ENCODE measurements at places on chromosomes 1 and 21.

DNA sequence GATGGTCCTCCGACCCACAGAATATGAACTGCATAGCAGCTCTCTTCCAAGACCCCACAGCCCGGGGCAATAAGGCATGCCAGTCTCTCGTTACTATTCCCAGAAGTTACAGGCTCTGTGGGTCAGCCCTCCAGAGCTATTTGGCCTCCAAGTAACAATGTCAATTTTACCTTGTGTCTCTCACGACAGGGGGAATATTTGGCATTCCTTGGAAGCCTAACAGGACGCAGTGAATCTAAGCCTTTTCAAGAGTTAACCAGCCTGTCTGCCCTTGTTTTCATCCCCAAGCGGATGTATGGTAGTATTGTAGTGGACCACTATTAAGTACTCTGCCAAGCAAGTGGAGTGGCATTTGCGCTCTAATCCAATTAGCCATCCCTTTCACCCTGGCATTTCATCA, 24.4 kb upstream of the GNG4 start:
- DNase-seq = no peak

- DNase-seq = no peak
These were observed 10.6 kb downstream of the ACTL8 start for GRCh38 chr1:17765444-17766411.

DNA sequence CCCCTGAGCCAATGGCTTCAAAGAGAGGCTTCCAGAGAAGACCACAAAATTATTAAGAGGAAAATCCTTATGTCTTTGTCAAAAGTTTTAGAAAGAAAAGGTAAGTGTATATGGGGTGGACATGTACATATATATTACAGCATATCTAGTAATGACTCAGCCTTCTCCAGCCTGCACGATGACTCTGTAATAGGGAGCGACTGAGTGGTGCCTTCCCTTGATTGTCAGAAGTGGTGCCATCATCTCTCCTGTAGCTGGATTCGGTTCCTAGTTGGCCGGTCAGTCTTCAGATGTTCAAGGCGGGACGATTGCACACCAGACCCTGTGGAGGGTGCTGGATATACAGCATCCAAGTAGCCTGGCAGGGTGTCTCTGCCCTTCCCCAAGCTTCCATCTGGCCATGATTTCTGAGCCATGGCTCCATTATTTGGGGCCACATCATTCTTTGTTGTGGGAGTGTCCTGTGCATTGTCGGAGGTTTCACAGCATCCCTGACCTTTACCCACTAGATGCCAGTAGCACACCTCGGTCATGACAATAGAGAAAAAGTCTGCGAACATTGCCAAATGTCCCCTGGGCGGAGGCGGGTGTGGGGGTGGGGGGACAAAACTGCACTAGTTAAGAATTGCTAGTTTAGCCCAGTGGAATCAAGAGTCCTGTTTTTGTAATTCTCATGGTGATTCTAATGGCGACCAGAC, 206.2 kb upstream of the KAZN start:
- no peak for DNase-seq

- DNase-seq = no peak
These were observed 105.2 kb downstream of the MRPL39 start for GRCh38 chr21:25501996-25502665.

DNA sequence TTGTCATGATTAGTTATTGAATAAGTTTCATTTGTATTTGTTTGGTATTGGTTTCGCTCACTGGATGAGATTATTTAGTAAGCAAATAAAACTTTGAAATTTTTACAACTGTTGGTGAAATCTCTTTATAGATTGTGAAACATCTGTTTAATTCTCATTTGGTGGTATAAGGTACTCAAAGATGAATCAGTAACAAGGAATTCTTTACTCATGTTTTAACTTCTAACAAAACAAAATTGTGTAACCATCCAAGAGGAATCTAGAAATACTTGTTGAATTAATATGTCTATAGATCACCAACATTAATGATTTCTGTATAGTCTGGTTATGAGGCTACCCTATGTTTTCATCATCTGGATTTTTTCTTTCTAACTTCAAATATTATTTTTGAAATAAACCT, 62.8 kb upstream of the USP25 start:
- DNase-seq = no peak

GRCh38 chr1:80582980-80583379, 1217.8 kb upstream of the ADGRL2 start:
- no peak for DNase-seq

DNA sequence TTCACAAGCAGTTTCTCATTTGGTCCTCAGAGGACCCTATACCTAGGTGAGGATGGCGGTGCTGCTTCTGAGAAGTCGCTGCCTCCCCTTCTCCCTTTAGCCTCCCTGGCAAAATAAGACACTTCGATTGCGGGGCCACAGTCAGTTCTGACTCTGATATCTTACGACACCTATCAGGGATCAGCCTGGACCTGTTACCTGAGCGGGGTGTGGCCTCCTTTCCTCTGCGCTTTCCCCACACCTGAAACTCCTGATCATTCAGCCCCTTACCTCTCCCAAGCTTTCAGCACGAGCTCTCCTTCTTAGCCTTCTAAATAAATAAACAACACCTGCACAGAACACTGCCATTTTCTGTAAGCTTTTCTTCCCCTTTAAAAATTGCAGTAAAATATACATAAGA, 24.6 kb upstream of the GPR137B start:
- DNase-seq = no peak

DNA sequence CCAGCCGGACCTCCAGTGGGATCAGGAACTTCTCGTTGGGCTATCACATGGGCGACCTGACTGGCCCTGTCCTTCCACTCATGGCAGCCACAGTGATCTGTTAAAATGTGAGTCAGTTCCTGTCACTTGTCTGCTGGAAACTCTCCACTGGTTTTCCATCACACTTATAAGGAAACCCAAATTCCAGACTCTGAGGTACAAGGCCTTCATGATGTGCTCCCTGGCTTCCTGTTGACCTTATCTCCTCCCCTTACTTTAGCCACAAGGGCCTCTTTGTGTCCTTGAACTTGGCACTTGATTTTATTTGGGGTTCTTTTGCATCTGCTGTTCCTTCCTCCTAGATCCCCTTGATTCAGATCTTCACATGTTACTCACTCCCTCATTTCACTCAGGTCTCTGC, 96.8 kb downstream of the TENT5C start:
- DNase-seq = no peak

DNA sequence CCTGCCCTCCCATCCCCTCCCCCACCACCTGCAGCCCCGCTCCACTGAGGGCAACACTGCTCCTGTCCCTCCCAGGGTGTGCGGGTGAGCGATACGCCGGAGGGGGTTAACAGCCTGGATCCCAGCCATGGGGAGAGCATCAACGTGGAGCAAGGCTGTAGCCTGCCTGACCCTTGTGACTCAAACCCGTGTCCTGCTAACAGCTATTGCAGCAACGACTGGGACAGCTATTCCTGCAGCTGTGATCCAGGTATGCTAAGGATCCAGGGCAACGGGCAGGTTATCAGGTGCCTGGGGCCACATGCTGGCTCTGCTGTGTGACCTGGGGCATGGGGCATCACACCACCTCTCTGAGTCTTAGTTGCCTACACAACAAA, 15.0 kb downstream of the CELSR2 start:
- no peak for DNase-seq
